Activated T-helper 1 cell treated with Interleukin-2 at 50 U/mL for 16 hours (primary cell): ENCODE measurements at places on chromosomes 3 and 15.

DNA sequence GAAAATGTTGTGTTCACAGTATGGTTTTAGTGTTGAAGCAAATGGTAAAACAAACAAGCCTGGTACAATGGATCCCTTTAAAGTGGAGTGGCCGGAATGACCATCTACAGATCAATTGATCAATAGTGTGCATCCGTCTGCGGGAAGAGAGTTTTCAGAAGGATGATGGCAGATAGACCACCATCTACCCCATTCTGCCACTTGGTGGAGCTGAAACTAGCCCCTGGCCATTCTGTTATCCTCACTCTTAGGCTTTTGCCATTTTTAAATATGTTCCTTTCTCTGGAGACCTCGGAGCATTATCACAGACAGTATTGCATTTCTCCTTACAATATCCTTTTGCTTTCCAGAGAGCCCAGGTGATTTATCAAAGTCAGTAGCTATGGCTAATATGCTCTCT is 258.9 kb upstream of the CFAP20DC start:
- no peak for DNase-seq

DNA sequence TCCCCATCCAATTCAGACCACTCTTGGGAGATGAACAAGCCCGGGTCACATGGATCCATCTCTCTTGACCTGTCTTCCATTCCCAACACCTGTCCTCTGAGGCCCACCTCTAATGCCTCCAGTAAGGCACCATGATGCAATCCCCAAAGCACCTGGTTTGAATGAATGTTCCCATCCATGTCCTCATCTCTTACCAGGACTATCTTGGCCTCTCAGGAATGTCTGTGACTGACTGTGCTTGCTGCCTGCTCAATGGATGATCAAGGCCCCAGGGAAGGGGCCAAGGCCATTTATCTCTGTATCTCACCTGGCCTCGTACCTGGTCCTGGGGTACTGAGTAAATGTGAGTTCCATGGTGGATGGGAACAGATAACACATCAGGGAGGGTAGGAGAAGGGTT is 49.7 kb downstream of the SLCO2A1 start:
- DNase-seq, result no peak

GRCh38 chr3:34377961-34378360 is 579.5 kb downstream of the PDCD6IP start:
- DNase-seq, result no peak

- DNase-seq, result no peak
Observed at GRCh38 chr3:182596676-182597410, 196.5 kb upstream of the ATP11B start.

- no peak for DNase-seq
Observed at GRCh38 chr15:60647246-60647645, 168.3 kb upstream of the ICE2 start.

- no peak for DNase-seq
Observed at GRCh38 chr15:31467361-31467760, 140.7 kb downstream of the KLF13 start.

DNA sequence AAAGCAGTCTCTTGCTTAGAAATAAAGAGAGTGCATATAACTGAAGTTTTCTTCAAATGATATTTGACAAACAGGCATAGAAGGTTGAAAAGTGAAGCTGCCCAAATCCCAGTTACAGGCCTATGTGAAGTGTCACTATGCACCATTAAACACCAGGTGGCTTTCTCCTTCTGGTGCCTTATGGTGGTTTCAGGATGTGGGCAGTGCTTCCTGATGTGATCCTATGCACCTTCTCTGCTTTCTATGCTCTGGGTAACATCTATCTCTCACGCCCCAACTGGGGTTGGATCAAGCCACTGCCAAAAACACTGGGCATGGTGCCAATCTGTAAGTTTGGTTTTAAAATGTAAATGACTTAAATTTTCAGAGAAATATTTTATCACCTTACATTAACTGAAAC is 744.7 kb downstream of the TUSC7 start:
- DNase-seq, result no peak

- no peak for DNase-seq
Observed at GRCh38 chr15:48086133-48086532, 34.7 kb upstream of the SLC24A5 start.

- no peak for DNase-seq
Observed at GRCh38 chr3:181687731-181688130, 24.0 kb upstream of the SOX2 start.

DNA sequence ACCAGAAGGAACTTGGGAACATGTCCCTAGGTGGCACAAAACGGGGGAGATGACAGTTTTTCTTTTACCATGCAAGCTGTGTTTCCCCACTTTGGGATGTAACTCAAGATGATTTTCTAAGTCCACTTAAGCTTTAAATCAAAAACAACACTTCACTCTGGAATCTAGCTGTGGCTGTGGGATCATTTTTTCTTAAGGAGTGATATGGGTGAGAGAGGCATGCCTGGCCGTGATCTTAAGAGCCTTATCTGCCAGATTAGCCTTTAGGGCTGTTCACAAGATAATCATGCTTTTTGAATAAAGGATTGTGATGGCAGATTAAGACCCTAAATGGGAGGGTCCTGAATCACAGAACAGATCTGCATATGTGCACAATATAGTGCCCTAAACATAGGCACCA is 384.8 kb upstream of the SEMA6D start:
- DNase-seq, result no peak

DNA sequence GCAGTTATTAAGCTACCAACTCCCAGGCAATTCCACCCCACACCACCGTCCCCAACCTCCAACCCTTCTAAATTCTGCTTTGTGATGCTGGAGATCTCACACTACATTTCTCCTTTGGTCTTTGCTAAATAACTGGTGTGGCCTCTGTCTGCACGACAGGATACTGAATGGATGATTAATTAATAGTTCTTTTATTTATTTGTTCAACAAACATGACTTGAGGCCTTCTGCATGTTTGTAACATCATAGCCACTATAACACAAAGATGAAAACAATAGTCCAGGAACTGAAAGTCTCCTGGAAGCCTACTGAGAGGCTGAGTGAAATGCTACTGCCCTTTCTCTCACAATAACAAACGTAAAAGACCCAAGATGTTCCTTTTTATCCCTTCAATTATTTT is 609.5 kb upstream of the UBE2E2 start:
- DNase-seq, result no peak

DNA sequence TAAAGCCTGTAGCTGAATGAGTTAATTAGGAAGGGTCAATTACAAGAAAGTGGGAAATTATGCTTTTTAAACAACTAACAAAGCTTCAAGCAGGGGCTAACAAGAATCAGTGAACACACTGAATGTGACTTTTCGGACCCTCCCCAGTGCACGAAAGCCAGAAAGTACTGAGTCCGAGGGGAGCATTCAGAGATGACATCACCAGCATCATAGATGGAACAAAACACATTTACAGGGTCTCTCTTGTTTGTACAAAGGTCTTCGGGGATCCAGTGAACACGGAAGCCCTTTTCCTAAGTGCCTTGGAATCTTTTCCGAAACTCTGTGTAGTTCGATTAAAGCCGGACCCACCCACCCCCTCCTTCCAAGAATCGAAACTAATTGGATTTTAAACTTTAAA is 829 bp downstream of the DCP1A start:
- DNase-seq, result no peak

DNA sequence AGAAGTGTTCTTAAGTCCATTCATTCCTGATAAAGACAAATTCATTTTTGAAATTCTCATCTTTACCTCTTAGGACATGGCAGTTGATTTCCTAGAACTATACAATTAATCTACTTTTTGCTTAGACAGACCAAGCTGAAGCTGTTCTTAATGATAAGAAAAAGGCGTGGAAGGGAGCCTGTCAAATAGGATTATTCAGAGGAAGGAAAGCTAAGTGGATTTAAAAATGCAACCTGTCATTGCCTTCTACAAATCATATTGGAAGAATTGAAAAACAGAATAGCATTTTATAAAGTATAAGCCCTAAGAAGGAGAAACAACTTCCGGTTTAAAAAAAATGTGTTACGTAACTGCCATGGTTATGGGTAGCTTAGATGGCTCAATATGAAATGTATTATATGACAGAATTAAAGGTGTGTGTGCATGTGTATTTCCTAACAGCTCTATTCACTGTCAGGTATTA is 81.2 kb upstream of the RAP2B start:
- DNase-seq, result no peak

DNA sequence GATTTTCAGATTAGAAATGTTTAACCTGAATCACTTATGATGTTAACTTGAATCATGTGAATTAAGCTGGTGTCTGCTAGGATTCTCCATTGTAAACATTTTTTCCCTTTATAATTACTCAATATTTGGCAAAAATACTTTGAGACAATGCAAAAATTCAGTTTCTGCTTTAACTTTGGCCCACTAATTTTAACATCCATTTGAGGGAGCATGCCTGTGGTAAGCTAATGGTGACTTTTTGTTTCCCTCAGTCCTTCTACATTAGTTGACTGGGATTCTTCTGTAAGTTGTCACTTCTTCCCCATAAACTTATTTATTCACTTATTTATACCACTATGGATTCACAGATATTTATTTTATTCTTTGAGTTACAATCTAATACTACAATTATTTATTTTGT is 59.3 kb downstream of the PIK3R4 start:
- DNase-seq, result no peak

DNA sequence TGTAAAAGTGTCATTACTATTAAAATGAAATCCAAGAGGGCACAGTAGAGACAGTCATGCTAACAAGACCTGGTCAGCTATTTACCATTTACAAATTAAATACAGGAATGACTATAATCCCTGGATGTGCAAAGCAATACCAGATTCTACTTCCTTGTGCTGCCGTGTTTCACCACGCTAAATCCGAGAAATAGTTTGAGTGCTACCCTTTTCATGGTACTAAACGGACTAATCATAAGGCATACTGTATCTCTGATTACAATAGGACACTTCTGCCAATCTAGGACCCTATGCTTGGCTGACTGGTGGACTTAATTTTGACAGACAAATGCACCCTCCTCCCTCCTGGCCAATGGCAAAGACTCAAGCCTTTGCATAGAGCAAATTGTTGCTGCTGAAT is 63.0 kb upstream of the NR2F2 start:
- DNase-seq, result no peak

DNA sequence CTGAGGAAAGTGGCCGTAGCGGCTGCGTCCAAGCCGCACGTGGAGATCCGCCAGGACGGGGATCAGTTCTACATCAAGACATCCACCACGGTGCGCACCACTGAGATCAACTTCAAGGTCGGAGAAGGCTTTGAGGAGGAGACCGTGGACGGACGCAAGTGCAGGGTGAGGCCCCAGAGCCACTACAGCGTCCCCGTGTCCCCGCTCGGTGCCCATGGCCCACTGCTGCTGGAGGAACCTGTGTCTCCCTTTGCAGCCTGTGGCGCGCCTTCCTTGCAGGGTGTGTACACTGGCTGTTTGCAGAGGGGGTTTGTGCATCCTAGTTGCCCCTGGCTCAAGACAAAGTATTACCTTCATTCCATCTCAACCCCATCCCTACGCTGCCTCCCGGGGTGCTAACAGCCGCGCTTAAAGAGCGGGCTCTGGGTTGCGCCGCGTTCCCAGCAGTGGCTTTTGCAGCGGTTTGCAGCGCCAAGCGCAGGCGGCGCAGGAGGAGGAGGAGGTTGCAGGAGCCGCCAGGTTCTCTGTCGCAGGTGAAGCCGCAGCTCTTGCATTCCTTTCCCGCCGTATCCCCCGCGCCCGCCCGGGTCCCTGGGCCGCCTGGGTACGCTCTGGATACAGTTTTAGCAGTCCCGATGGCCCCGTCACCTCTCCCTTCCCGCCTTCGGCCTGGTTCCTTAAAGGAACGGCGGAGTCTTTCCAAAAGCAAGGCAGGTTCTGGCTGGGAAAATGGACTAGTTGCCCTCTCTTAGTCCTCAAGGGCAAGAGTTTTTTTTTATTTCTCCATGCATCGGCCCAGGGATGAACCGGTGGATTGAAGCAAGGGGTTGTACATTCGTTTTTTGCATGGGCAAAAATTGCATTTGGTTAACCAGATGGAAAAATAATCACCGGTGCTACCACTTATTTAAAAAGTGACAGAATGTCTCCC is 1.2 kb downstream of the CRABP1 start:
- no peak for DNase-seq

- DNase-seq, result no peak
Observed at GRCh38 chr3:71241981-71242560, 341.5 kb downstream of the FOXP1 start.

DNA sequence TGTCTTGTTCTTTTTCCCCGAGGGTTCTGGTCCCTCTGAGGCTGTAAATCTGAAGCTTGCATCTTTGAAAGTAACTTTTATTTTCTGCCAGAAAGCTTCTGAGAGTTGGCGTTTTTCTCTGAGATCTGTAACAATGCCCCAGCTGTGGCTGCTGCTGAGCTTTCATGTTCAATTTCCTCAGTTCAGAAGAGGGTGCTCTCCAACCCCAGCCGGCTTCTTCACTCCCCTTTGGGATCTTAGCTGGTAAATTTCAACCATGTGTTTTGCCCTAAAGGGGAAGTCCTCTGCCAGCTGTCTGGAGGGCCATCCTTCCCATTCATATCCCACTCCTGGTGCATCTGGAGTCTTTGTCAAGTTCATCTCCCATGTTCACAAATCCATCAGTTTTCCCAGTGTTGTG is 18.3 kb upstream of the CFAP100 start:
- DNase-seq, result no peak

GRCh38 chr15:62212741-62213140 is 47.7 kb upstream of the C2CD4B start:
- DNase-seq, result no peak

GRCh38 chr3:134624537-134625287 is 26.1 kb downstream of the KY start:
- DNase-seq, result no peak

- no peak for DNase-seq
Observed at GRCh38 chr3:18725668-18726407, 300.7 kb upstream of the SATB1 start.

DNA sequence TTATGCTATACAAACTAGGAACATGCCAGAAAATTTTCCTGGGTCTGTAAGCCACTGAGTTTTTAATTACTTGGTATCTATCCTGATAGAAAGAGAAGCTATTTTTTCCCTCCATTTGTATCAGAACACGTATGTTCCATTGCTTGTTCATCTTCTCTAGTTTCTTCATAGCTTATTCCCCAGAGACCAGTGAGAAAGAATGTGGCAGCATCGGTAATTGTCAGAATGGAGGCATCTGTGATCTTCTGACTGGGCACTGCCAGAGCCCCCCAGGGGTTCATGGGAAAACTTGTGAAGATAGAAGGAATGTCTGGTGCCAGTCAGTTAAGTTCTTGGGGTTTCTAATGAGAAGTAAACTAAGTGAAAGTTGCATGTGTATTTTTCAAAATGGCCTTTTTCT is 720.2 kb upstream of the GOLIM4 start:
- DNase-seq, result no peak

GRCh38 chr3:113151461-113152031 is 59.8 kb upstream of the BOC start:
- no peak for DNase-seq

DNA sequence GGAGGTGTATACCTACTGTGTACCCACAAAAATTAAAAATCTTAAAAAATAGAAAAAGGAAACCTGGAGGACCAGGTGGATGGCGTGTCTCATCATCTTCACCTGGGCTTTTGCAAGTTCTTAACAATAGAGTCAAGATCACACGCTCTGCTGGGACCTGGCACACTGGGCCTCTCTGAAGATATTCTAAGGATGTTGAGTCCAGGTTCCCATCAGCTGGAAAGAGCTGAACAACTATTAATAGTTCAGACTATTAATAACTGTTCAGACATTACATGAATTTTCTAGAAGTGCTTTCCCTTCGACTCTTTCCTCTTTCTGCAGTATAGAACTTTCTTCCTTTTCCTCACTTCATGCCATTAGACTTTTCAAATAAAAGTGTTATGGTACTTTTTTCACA is 320.2 kb upstream of the IL12A start:
- no peak for DNase-seq
